ENCODE measurements at places on chromosomes 5 and 9.

GRCh38 chr5:53915120-53915519 lies 354.7 kb downstream of the NDUFS4 start:
- no peak for DNase-seq

- DNase-seq: no peak
Measured at GRCh38 chr5:62256161-62257019, 49.6 kb upstream of the KIF2A start.

DNA sequence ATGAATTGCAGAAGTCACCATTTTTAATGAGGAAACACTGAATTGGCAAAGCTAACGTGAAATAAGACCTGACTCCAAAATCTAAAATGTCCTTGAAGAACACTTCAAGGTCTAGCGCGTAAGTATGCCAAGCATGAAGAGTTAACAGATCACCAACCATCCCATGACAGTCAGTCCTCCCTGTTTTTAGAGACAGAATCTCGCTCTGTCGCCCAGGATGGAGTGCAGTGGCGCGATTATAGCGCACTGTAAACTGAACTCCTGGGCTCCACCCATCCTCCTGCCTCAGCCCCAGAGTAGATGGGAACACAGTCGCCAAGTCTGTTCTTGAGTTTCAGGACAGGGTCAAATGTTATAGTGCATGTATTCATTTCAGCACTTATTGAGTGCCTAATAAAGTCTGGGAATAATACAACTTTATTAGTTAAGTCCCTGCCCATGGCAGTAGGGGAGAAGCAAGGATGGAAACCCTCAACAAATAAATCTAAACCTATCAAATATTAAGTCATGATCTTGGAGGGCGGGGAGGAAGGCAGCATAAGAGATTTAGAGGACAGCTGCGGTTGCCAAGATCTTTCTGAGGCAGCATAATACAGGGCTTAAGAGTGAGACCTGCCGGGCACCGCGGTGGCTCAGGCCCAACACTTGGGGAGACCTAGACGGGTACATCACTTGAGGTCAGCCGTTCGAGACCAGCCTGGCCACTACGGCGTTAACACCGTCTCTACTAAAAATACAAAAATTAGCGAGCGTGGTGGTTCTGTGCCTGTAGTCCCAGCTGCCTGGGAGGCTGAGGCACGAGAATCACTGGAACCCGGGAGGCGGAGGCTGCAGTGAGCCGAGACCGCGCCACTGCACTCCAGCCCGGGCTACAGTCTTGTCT lies 1.1 kb downstream of the ATPSCKMT start:
- DNase-seq: no peak

DNA sequence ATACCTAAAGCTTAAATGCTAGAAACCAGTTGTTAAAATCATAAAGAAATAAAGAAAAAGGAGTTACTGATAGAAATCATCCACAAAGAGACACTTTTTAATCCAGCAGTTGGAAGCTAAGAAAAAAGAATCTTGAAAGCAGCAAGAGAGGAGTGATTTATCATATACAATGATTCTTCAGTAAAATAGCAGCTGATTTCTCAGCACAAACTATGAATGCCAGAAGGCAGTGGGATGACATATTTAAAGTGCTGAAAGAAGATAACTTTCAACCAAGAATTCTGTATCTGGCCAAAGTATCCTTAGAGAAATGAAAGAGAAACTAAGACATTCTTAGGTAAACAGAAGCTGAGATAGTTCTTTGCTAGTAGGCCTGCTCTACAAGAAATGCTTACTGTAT lies 366.0 kb downstream of the HTR1A start:
- no peak for DNase-seq

- no peak for DNase-seq
Measured at GRCh38 chr5:36653044-36653705, 46.8 kb downstream of the SLC1A3 start.

DNA sequence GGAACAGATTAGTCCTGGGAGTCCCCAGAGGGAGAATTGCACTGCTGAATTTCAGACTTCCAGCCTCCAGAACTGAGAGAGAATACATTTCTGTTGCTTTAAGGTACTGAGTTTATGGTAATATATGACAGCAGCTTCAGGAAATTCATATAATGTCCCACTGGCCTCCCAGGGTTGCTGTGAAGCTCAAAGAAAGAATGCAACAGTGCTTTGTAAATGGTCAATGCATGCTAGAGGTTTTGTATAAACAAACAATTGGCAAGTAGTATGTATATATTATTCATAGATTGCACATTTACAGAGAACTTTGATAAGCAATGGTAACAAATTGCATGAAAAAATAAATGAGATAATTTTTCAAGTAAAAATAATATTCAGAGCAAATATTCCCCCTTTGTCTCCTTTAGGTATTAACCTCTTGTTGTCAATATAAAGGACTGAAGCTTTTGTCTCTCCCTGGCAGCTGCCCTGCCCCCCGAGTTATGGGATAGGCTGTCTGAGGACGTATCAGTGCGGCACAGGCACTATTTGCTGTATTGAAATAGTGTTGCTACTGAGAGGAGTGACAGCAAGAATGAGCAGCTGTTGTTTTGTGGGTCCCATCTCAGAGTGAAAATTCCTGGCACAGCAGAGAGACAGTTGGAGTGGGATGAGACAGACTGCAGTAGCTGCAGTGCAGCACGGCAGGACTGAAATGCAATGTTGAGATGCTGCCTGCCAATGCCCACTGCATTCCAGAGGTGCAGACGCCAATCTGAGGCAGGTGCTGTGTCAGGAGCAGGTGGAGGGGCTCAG lies 194.2 kb upstream of the GLRA1 start:
- DNase-seq: no peak

DNA sequence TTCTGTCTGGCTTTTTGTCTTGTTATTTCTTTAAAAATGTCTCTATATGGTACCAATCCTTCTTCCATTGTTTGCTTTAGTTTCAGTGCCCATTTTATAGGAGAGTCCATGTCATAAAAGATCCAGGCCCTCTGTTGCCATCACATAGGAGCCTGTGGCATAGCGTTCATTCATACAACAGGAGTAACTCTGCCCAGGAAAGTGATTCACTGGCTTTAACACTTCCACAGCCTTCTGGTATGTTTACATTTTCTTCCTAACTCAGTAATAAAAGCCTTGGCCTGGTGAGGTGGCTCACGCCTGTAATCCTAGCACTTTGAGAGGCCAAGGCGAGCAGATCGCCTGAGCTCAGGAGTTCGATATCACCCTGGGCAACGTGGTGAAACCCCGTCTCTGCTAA lies 519.3 kb upstream of the PTGER4 start:
- no peak for DNase-seq

DNA sequence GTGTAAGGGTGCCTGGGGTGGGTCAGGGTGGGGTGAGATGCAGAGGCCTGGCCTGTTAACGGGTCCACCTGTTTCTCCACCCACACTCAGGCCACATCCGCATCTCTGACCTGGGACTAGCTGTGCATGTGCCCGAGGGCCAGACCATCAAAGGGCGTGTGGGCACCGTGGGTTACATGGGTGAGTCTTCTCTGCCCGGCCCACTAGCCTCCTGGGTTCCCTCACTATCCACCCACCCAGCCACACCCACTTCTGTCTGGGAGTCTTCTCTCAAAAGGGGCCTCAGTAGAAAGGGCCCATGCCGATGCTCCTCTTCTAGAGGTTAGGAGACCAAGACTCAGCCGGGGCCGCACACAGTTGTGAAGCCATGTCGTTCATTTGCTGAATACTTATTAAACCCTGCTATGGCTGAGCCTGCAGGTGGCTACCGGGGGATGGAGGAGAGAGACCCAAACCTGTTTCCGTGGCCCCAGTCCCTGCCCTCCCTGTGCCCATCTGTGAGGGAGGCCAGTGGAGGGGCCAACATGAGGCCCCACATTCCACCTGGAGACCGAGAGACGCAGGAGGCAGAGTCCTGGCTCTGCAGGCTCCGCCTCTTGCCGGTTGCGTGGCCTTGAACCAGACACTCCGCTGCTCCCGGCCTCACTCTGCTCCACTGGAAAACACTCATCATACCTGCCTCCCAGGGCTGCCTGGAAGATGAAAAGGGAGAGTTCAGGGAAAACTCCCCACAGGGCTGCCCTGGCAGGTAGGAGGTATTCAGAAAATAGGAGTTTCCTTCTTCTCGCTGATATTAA lies 8.7 kb downstream of the GRK6 start:
- no peak for DNase-seq

DNA sequence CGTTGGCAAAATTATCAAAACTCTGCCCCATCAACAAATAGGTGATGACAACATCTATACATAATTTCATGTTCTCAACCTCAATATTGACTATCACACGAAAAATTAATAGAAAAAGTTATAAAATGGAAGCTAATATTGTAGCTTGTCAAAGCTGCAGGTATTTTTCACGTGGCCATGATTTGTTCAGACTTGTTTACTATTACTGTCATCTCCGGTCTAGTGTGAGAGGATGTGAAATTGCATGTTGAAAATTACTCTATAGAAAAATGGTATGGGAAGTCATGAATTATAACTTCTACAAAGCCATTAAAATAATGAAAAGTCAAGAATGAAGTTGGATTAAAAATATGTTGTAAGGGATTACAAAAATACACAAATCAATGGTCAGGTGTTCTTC lies 385.8 kb downstream of the PTPRD start:
- DNase-seq: no peak

- no peak for DNase-seq
Measured at GRCh38 chr5:158064334-158065123, 205.6 kb upstream of the CLINT1 start.

DNA sequence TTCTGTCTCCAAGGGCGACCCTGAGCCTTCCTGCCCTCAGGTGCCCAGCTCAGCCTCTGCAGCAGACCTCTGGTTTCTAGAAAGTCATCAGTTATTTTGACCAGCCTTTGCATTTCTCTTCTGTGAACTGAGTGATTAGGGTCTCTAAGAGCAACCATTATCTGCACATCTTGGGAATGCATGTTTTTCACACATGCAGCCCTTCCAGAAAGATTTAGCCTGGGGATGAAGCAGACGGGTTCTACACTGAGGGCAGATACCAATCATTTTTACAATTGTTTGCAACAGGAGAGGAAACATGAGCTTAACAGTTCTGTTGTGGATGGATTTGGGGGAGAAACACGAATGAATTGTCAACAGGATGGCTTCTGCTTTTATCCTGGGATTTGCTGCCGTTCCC lies 90.1 kb upstream of the PITX1 start:
- DNase-seq: no peak

- no peak for DNase-seq
Measured at GRCh38 chr5:136015966-136016650, 12.7 kb upstream of the TGFBI start.

GRCh38 chr9:79974806-79975422 lies 403.1 kb downstream of the TLE4 start:
- no peak for DNase-seq

GRCh38 chr9:36424289-36425055 lies 24.4 kb upstream of the RNF38 start:
- no peak for DNase-seq

- no peak for DNase-seq
Measured at GRCh38 chr5:84718377-84718776, 333.7 kb upstream of the EDIL3 start.

DNA sequence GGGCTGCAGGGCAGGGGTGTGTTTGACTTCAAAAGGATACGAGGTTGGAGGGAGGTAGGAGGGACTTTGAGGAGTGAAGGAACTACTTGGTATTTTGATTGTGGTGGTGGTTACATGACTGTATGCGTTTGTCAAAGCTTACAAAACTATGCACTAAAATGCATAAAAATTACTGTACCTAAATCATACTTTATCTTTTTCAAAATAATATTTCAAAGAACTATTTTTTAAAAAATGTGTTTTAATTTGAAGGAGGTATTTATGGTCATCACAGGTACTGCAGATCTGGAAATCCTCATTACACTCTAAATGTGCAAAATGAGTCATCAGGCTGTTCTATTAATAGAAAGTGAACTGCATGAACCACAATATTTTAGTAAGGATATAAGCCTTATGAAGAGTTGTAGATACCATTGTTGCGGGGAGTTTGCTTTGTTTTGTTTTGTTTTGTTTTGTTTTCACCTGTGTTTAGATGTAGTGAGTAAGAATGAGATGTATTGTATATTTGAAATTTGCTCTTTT lies 116.9 kb downstream of the ARRDC3 start:
- no peak for DNase-seq

DNA sequence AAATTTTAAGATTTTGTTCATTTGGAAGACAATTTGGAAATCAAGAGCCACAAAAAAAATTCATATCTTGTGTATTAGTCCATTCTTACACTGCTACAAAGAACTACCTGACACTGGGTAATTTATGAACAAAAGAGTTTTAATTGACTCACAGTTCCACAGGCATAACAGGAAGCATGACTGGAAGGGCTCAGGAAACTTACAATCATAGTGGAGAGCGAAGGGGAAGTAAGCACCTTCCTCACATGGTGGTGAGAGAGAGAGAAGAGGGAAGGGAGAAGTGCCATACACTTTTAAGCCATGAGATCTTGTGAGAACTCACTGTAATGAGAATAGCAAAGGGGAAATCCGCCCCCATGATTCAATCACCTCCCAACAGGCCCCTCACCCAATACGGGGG lies 274.4 kb downstream of the KCNN2 start:
- no peak for DNase-seq

- no peak for DNase-seq
Measured at GRCh38 chr5:28397502-28397941, 1359.1 kb upstream of the CDH9 start.

- no peak for DNase-seq
Measured at GRCh38 chr9:93197670-93198069, 13.7 kb downstream of the WNK2 start.

- DNase-seq: no peak
Measured at GRCh38 chr5:69502367-69502766, 9.8 kb downstream of the OCLN start.

GRCh38 chr9:116368680-116369079 lies 215.1 kb downstream of the PAPPA start:
- no peak for DNase-seq

DNA sequence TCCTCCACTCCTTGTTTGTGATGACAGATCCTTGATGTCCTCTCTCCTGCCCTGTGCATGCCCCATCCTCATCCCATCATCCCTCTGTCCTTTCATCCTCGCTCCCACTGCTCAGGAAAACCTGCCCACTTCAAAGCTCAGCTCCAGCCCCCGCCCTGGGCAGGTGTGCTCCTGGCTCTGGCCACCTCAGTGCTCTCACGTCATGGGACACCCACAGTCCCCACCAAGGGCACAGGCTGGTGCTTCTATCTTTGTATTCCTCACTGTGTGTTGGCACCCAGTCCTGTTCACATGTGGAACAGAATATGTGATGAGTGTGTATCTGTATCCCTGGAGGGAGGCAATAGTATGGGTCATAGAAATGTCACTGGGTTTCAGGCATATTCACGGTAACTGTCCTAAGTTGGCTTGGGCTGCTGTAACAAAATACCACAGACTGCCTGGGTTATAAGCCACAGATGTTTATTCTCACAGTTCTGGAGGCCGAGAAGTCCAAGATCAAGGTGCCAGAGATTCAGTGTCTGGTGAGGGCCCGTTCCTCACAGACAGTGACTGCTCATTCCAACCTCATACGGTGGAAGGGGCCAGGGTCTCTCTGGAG lies 13.5 kb downstream of the GFPT2 start:
- DNase-seq: no peak

- DNase-seq: no peak
Measured at GRCh38 chr5:118653872-118654271, 334.5 kb downstream of the DTWD2 start.

GRCh38 chr9:132409828-132410528 lies at the start of gene CFAP77:
Gene CFAP77 (plus strand): TSS chr9:132410211. CDS start chr9:132410272, 61 bp downstream.
- DNase-seq: peak; percentile 16

Measured in CD4-positive, alpha-beta T cell treated with Interferon gamma for 1 hour (primary cell).